NCI-H748 treated with DMSO at 0.1 percent for 48 hours (cell line): ENCODE measurements at places on chromosomes 4 and X.

GRCh38 chrX:1246816-1247215 is 21.8 kb upstream of the CSF2RA start:
- no peak for DNase-seq

DNA sequence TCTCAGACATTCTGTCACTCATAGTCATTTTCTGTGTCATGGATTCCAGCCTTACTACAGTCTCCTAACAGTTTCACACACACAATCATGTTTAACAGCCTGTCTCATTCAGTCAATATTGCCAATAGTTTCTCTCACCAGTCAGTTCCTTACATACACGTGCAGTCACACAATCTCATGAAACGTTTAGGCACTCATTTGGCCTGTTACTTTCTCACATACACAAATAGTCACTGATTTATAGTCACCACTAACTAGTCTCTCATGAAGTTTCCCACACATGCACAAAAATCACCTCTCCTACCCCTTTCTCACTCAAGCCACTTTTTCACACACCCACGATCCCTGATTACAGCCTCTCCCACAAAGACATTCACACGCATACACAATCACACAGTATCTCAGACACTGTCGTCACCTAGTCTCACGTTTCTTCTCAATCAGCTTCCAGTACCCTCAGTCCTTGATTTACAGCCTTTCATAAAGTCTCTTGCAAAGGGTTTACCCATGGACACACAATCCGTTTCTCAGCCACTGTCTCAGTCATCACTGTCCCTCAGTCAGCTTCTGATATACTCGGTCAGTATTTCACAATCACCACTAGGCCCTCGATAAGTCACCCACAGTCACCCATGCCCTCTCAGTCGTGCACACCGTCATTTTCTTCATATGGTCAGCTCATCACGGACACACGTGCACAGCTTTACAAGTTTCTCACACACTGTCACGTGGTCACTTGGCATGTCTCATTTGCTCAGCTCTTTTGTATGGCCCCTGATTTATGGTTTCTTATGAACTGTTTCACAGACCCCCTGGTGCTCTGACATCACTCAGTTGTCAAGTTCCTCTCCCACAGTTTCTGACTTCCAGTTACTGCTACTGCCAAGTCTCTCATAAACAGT is 4.2 kb upstream of the CFP start:
- DNase-seq: no peak

- DNase-seq: no peak
These were observed 140.5 kb downstream of the KLHL8 start for GRCh38 chr4:87079967-87080366.

DNA sequence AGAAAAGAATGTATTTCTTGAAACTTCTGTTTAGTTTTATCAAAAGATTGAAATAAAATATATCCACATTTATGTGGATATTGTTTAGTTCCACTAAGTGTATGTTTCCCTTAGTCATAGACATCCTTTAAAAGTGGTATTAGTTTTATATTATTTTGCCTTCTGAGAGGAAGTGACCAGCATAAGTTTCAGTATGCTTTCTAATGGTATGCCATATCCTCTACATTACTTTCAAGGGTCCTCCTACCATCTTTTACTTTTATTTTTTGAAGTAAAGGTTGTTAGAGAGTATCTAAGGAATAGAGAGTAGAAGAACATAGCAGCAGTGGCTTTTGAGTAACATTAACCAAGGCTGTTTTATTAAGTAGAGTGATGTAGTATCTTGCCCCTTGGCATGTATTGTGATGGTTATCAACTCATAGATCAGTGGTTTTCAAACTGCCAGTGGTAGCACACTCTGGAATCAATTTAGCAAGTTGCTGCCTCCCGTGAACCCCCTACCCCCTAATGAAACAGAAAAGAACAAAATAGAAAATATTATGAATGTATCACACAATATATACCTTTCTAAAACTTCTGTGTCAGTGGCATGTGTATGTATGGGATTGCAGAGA is 44.8 kb downstream of the RBPJ start:
- DNase-seq: no peak

GRCh38 chrX:41085878-41086626 is 807 bp downstream of the USP9X start:
- no peak for DNase-seq

- DNase-seq: peak; percentile 94
These were observed 24.7 kb upstream of the FRAS1 start for GRCh38 chr4:78032446-78032845.

- no peak for DNase-seq
These were observed 16.0 kb upstream of the MID1 start for GRCh38 chrX:10636337-10636736.
